ENCODE measurements at places on chromosomes 3 and 15.

DNA sequence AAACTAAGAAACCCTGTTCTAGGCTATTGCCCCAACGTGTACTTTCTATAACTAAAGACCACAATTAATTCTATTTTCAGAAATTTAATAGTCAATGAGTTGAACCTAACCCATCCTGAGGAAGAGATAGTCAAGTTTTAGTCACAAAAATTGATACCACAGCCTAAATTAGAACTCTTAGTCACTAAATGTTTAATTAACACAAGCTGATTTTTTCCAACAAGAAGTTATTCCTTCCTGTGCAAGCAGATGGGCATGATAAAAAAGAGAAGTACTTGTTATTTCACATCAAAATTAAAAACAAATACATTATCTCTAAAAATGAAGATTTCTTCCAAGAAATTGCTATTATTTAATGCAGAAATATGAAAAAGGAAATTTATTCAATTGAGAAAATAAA is 38.4 kb upstream of the TERB2 start:
- DNase-seq: no peak

GRCh38 chr15:93291380-93291779 is 202.4 kb upstream of the RGMA start:
- no peak for DNase-seq

DNA sequence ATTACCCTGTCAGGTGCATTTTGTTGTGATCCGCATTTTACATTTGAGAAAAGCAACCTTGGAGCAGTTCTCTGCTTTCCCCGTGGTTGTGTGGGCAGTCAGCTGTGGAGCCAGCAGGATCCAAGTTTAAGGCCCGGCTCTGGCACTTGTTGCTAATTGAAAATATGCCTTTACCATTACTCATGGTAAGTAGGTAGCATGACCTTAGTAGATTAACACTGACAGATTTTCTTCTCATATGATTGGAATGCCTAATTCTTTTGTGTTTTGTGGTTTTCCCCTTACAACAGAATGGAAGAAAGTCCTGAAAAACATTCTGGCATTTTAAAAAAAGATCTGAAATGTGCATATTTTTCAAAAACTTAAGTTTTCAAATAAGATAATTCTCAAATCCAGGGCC is 246.5 kb upstream of the LRRN1 start:
- no peak for DNase-seq

GRCh38 chr3:171967137-171967783 is 72.1 kb upstream of the FNDC3B start:
- peak; percentile 23 for DNase-seq

GRCh38 chr15:22815766-22816165 is 22.7 kb upstream of the NIPA2 start:
- no peak for DNase-seq

DNA sequence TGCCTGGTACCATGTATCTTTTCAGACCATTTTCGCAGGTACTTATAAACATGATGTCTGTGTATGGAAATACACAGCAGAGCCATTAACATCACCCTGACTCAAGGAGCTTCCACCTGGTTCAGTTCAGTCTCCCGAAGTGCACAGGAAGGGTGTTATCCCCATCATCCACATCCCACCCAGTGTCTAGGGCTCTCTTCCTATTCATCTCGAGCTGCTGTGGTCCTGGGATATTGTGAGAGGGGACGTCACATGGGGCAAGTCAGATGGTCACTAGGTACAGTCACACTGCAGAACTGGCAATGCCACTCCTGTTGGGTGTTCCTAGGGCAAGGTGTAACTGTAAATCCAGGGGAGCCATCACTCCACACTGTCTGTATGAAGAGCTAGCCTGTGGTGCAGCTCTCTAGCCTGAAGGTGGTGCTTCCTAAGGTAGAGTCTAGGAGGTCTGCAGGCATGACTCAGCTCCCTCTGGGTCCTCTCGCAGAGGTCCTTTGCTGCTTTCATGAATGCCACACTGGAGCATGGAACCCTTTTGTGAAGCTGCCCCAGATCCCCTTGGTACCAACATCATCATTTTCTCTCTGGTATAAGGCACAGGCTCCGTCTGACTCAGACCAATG is 13.9 kb downstream of the ISLR2 start:
- DNase-seq: no peak

DNA sequence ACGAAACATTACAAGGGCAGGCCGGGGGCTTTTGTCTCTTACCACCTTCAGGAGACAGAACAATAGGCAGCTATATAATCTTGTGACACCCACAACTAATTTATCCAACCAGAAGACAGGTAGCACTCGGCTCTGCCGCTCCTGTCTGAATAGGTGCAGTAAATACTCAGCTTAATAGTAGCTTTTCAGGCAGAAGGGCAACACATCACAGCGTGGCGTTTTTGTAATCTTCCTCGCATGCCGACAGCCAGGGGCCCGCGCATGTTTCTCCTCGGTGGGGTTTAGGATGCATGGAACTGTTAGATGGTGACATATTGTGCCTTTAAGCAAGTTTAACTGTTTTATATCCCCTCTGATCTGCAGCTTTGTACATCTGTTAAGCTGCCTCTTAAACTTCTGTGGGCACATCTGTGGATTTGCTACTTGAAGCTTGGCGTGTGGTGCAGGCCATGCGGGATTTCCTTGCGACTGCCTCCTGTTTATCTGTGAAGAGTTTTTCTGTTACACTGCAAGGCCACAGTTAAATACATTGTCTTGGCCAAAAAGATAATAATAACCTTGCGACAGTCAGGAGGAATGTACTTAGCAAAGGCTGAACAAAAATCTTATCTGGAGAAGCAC is 123.2 kb upstream of the BNIP2 start:
- DNase-seq: no peak

GRCh38 chr3:65732051-65732935 is 306.4 kb downstream of the MAGI1 start:
- no peak for DNase-seq

Data from T1000 (cell line).